ENCODE measurements at places on chromosomes 1 and 21.
A peak's percentile ranks its signal among the peaks of the same experiment; 100 is the strongest.

DNA sequence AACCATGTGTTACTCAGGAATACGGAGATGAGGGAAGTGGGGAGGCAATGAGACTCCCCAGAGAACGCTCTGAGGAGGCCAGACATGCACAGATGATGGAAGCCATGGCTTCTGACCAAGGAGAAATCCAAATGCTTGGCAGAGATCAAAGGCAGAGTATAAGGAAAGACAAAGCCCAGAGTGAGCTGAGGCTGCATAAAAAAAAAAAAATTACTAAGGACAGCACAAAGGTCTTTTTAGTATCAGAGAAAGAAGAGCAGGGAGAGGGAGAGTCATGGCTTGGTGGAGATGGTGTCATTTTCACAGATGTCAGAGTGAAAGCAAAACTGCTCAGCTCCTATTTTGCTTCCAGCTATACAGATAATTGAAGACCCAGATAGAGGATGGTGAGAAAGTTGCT, 8.1 kb upstream of the NCF2 start:
- no peak for DNase-seq

DNA sequence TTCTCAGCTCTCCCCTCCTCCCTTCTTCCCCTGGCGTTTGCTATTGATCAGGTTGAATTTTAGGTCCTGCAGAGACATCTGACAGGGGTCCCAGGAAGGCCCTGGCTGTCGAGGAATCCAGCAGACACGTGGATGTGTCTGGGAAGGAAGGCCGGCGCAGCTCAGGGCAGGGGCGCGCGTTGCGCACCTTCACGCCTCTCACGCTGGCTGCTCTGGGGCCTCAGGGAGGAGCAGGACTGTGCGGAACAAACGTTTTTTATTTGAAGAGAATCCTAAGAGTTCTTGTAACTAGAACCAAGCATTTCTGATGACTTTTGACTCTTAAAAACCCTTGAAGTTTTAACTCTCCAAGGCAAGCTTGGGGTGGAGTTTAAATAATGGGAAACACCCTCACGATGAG, 54.2 kb downstream of the SLC37A1 start:
- DNase-seq: no peak

DNA sequence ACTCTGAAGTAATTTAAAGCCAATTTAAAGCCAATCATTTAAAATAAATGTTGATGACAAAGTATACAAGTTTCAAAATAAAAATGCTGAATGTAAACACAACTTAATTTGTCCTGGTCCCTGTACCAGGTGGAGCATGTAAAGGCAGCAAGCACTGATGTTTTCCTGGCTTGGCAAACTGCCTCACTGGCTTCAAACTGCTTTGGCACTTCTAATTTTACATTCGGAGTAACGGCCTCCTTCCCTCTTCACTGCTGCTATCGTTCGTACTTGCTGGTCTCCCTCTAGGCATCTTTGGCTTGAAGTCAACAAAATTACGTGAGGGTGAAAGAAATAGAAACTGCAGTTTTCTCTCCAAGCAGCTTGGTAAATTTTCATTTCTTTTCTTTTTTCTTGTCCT, 287.9 kb downstream of the LTN1 start:
- no peak for DNase-seq

GRCh38 chr1:23742670-23743286, 493 bp upstream of the ELOA start:
- DNase-seq: peak; percentile 11

- DNase-seq: no peak
These were observed 124.5 kb downstream of the NCAM2 start for GRCh38 chr21:21122680-21123079.

DNA sequence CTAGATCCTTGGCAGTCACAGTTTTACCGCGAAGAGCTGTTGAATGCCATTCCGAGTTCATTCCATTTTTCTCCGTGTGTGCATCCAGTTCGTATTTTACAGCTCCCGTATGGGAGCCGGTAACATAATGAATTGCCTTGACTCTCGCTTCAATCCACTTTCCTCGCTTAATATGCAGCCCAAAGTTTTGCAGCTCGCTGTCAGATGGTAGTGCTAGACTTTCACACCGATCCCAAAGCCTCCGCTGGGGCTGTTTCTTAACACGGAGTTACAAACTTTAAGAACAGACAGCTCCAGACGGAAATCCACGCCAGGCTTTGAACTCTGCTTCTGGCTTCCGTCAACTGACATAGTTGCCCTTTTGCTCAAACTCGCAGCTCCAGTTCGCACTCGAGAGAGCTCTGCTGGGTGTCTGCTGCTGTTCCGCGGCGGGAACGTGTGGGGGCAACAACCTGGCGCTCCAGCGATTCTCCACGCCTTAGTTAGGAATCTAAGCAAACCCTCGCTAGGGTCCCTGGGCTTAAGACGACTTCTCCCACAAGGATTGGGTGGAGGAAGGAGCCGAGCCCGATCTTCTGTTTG, 3.5 kb upstream of the ARID1A start:
- DNase-seq: peak; percentile 79

DNA sequence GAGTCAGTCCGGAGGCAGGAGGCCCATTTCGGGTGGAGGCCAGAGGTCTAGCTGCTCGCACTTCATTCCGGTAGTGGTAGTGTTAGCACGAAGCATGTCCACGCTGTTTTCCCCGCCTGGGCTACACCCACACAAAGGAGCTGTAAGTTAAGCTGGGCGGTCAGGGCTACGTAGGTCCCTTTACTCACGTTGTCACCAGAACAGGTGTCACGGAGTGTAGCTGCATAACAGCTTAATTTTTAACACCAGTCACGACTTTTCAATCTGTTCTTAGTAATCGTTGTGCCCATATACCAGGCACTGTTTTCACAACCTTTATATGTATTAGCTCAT, 15.6 kb downstream of the HLX start:
- no peak for DNase-seq

DNA sequence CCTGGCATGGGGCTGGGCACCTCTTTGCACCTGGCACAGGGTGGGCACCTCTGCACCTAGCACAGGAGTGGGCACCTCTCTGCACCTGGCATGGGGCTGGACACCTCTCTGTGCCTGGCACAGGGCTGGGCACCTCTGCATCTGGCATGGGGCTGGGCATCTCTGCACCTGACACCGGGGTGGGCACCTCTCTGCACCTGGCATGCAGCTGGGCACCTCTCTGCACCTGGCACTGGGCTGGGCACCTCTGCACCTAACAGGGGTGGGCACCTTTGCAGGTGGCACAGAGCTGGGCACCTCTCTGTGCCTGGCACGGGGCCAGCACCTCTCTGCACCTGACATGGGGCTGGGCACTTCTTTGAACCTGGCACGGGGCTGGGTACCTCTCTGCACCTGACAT, 29.4 kb upstream of the CCDC27 start:
- no peak for DNase-seq

- no peak for DNase-seq
These were observed 37.3 kb downstream of the MAST2 start for GRCh38 chr1:45840704-45841103.

GRCh38 chr1:73604739-73605138, 593.2 kb downstream of the LRRIQ3 start:
- DNase-seq: no peak

GRCh38 chr1:66954208-66954607, 29.4 kb downstream of the MIER1 start:
- no peak for DNase-seq

- DNase-seq: no peak
These were observed 37.6 kb downstream of the TRIM11 start for GRCh38 chr1:228368801-228369607.

DNA sequence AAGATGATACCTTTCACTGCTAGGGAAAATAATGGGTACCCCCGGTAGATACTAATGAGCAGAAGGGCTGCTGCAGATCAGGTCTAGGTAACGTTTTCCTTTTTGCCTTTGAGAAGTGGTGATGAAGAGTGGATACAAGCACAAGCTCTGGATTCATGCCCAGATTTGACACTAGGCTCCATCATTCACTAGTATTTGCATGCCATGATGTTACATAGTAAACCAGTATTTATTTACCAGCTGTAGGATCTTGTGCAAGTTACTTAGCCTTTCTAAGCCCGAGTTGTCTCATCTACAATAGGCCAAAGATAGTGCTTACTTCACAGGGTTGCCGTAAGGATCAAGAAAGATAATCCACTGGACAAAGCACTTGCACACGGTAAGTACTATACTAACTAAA, 14.2 kb downstream of the PTPN14 start:
- no peak for DNase-seq

GRCh38 chr1:246629030-246629429, 62.8 kb downstream of the CNST start:
- no peak for DNase-seq

GRCh38 chr21:37432710-37433455, 66.3 kb downstream of the DYRK1A start:
- DNase-seq: no peak

- DNase-seq: no peak
These were observed 10.3 kb downstream of the PIGP start for GRCh38 chr21:37062593-37062935.

DNA sequence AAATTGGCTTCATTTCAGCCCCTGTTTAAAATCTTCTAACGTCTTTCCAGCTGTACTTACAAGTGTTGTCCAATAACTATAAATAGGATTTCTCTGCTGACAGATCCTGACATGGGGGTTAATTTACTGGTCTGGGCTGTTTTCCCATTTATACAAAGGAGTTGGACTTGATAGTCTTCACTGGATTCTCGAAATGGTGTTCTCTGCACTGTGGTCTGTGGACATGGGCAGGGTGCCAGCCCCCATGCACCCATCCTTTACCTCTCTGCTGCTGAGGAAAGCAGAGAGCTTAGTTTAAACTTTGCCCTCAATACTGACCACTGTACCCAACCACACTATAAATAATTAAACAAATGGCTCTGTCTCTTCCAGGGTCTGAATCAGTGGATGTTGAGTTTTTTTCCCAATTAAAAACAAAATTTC, 5.2 kb downstream of the DIO1 start:
- no peak for DNase-seq

- DNase-seq: no peak
These were observed 118.2 kb upstream of the ADGRL4 start for GRCh38 chr1:79124756-79125155.

DNA sequence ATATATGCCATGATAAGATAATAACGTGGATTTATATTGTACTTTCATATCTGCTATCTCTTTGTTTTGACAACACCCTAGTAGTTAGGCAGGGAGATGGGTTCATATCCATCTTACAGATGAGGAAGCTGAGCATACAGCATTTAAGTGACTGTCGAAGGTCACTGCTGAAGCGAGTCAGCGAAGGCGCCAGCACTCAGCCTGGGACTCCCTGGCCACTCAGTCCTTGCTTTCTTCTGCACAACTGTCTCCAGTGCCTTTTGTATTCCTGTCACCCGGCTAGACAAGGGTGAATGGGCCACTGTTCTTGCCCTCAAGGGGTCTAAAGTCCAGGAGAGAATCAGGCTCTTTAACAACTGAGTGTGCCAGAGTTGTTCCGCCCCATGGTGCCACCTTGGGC, 3.1 kb downstream of the ARHGEF10L start:
- DNase-seq: no peak

GRCh38 chr1:38371505-38371844, 324.9 kb upstream of the POU3F1 start:
- DNase-seq: no peak

GRCh38 chr1:195439661-195440060, 1168.6 kb downstream of the KCNT2 start:
- DNase-seq: no peak

GRCh38 chr1:214791961-214792360, 189.0 kb downstream of the CENPF start:
- no peak for DNase-seq

DNA sequence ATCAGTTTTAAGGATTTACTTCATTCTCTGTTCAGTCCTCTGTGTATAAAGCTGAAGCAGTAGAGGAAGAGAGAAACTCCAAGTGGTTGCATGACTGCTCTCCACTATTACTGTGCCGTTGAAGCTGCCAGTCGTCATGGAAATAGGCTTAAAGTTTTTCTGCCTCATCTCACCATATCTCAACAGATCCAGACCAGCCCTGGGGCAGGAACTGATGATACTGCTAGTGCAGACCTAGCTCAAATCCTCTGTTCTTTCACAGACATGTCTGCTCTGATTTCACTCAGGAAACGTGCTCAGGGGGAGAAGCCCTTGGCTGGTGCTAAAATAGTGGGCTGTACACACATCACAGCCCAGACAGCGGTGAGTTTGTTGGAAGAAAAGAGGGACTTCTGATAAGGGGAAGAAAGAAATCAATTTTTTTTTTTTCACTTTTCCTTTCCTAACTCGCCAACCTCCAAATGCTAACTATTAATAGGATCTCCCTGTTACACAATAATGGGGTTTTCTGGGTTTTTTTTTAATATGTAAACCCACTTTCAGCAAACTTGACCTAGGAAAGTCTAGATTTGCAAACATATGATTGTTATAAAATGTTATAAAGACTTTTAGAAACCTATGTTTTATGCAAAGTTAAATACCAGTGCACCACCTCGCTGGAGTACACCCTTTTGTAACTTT, 22.2 kb upstream of the STRIP1 start:
- no peak for DNase-seq

GRCh38 chr1:65009724-65010420, 43.5 kb upstream of the JAK1 start:
- DNase-seq: no peak

Data from NCI-H187 (cell line).